Astrocyte (in vitro differentiated cells and primary cell): ENCODE measurements at places on chromosomes 2 and 18.

DNA sequence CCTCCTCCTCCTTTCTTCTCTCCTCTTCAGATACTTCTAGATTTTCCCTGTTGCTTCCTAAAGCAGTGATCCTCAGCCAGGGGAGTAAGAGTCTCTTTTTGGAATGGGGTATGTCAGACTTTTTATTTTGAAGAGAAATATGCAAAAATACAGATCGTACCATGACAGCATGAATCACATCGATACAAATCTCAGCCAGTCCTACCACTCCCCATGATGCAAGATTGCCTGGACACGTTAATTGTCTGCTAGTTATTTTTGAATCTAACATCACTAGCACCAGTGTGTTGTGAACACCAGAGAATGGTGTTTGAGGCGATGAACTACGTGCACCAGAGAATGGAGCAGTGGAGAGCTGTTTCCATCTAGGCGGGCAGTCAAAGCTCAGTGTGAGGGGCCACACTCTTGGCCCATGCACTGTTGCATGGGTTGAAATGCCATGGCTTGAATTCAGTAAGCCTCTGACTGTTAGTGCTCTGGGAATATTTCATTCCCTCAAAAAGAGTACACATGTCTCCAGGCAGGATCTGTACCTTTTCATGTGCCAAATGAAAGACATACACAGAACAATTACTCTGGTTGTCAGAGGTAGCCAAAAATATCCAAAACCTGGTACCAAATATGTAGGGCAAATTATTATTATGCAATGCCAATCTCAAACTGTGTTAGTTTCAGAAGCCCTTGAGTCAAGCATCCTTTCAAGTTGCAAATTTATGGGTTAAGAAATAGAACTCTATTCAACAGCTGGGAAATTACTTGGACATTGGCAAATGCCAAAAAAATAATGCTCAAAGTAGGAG is 46.3 kb upstream of the RALBP1 start:
- no peak for DNase-seq

GRCh38 chr2:230660294-230661060 is 52.2 kb upstream of the CAB39 start:
- DNase-seq, result no peak

GRCh38 chr2:36478332-36478738 is 119.6 kb downstream of the FEZ2 start:
- peak; percentile 89 for DNase-seq

- no peak for DNase-seq
Measured at GRCh38 chr18:2715990-2716389, 60.5 kb downstream of the SMCHD1 start.

DNA sequence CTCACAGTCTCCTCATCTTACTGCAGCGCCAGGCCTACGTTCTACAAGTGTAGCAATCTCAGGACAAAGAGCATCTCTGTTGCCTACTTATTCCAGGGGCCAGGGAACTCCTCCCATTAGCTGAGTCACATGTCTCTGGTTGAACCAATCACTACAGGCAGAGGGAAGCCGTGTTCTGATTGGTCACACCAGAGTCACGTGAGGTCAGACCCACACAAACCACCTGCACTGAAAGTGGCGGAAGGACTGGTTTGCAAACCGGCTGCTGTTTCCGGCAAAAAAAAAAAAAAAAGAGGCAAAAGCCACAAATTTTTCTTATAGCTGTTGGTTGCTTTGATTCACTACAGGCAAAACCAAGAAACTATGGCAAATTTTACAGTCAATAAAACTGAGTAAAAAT is 21.9 kb upstream of the USP14 start:
- DNase-seq, result no peak

GRCh38 chr2:202687276-202687675 is 52.5 kb downstream of the FAM117B start:
- no peak for DNase-seq

- DNase-seq, result no peak
Measured at GRCh38 chr2:10390369-10390801, 57.7 kb downstream of the ODC1 start.

DNA sequence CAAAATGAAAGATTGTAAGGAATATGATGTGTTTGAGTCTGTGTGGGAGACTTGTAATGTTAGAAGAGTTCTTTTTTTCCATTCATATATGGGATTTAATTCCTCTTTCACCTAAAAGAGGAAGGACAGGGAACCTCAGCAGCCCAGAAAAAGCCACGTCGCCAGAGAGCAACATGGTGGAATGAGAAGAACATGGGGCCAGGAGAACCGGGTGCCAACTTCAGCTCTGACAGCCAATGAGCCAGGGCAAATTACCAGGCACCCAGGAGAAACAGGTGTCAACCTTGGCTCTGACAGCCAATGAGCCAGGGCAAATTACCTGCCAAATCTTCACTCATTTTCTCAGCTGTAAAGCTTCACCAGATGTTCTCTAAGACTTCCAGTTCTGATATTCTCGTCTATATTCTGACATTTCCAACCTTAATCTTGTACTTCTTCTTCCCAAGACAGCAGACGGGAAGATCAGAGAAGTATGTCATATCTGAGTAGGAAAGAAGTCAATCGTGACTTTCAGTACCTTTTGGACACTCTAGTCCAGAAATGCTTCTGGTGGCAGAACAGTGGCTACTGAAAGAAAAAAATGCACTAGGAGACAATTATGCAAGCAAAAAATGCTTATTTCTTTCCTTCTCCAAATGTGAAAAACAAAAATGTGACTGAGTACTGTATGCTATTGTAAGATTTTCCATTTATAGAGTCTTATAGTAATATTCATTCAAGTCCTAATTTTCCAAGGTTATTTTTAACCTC is 79.2 kb upstream of the COL5A2 start:
- no peak for DNase-seq

DNA sequence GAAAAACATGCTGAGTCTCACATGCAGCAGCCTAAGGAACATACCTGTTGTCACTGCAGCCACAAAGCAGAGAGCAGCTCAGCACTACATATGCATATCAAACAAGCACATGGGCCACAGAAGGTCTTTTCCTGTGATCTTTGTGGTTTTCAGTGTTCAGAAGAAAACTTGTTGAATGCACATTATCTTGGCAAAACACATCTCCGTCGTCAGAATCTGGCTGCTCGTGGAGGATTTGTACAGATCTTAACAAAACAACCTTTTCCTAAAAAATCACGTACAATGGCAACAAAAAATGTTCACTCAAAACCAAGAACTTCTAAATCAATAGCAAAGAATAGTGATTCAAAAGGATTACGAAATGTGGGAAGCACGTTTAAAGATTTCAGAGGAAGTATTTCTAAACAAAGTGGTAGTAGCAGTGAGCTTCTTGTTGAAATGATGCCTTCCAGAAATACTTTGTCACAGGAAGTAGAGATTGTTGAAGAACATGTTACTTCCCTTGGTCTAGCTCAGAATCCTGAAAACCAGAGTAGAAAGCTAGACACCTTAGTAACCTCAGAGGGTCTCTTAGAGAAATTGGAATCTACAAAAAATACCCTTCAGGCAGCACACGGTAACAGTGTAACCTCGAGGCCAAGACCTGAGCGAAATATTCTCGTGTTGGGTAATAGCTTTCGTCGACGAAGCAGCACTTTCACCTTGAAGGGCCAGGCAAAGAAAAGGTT is 34.1 kb downstream of the ZNF407 start:
- DNase-seq, result peak; percentile 44
